ENCODE measurements at places on chromosomes 3 and 15. TPM values are rescaled to one million over a fixed set of nuclear protein-coding genes. Genes with fewer than 3 reads are reported as not detected.
A peak's percentile ranks its signal among the peaks of the same experiment; 100 is the strongest.

DNA sequence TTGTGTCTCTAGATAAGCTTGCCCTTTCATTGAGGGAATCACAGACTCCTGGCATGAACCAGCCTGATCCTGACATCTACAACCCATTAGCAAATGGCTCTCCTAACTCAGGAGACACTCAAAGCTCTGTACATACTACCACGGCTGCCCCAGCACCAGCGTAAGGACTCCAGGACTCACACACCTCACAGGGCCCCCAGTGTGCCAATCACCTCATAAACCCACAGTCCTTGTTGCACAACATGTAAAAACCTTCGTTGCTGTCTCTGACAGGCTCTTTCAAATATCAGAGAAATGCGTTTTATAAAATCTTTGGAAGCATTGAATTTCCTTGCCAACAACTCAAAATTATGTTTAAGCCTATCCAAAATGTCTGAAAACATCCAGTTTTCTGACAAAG, 7.3 kb downstream of the FYCO1 start:
- no peak for DNase-seq

FETUB gene
- not detected for total RNA-seq

MFGE8 gene
- total RNA-seq, result 45.1 TPM

PTH1R gene
- not detected for total RNA-seq

C2CD4A gene
- total RNA-seq, result not detected

- peak; percentile 39 for DNase-seq
These were observed 2.9 kb downstream of the GATA2 start for GRCh38 chr3:128489927-128490649.

MAP4 gene
- 99.2 TPM for total RNA-seq
